ENCODE measurements at places on chromosomes 16 and 17.

GRCh38 chr17:72850410-72851118, 241.9 kb downstream of the SLC39A11 start:
- DNase-seq: no peak

DNA sequence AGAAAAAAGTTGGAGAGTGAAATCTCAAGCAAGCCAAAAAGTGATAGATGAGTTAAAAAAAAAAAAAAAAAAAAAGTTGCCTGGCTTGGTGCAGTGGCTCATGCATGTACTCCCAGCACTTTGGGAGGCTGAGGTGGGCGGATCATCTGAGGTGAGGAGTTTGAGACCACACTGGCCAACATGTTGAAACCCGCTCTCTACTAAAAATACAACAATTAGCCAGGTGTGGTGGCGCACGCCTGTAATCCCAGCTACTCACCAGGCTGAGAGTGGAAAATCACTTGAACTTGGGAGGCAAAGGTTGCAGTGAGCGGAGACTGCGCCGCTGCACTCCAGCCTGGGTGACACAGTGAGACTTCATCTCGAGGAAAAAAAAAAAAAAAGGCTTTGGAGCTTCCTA, 668.8 kb downstream of the WWOX start:
- DNase-seq: no peak

DNA sequence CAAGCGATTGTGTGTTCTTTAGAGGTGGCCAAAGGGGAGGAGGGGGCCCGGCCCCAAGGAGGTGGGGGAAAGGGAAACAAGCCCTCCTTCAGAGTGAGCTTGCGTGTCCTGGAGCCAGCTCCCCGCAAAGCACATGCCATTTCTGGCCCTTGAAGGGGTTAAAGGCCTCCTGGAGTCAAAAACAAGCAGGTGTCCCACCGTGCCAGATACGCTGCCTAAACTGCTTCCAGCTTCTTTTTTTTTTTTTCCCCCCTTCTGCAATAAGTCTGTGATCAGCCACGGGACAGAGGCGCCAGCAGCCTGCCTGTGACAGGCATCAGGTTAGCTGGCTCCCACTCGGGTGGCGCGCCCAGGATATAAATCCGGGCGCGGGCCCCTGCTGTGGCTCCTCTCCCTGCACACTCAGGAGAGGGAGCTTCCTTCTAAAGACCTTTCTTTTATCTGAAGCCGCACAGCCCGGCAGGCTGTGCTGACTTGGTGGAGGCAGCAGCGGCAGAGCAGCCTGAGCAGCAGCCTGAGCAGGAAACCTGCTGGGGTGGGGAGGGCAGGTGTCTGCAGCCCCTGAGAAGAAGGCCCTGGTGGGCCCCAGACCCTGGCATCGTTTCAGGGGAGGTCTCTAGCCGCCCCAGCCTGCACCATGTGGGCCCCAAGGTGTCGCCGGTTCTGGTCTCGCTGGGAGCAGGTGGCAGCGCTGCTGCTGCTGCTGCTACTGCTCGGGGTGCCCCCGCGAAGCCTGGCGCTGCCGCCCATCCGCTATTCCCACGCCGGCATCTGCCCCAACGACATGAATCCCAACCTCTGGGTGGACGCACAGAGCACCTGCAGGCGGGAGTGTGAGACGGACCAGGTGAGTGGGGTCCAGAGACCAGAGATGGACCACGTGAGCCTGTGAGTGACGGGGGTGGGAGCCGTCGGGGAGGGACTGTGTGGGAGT, at the start of gene WFIKKN2:
Gene WFIKKN2, plus strand, starts transcription at position 286 of the 934 bp plus-strand sequence. Its CDS starts 352 bp downstream, at position 638.
- no peak for DNase-seq

GRCh38 chr16:17375461-17376304, 95.1 kb downstream of the XYLT1 start:
- DNase-seq: peak; percentile 61

GRCh38 chr17:65727246-65727645, 165.8 kb upstream of the AXIN2 start:
- no peak for DNase-seq

GRCh38 chr17:48620461-48621139, 5.5 kb upstream of the HOXB8 start:
- no peak for DNase-seq

DNA sequence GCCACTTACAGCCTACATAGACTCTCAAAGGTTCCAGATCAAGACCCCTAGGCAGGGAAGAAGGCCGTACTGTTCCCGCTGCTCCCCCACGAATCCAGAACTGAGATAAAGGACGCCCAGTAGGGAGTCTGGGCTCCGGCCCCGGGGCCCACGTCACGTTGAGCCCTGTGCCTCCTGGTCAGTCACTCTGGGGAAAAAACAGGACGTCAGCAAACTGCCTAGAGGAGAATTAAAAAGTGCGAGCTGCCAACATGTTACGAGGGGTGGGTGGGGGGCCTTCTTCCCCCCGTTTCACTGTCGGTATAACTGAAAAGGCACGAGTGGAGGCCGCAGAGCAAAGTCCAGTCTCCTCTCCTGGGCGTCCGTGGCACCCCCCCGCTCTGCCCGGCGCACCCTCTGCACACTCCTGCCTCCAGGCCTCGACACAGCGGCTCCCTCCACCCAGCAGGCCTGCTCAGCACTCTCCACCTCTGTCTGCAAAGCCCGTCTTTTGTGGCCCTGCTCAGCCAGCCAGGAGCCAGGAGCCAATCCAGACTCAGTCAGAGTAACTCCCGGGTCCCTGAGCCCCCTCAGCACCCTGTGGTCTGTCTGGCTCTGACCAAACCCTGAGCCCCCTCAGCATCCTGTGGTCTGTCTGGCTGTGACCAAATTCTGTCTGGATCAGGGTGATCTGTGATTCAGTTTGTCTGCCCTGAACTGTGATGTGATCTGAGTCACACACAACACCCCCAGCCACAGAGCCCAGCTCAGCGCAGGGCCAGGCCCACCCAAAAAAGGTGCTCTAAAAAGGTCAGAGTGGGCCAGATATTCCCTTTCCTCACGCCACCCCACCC, 6.2 kb downstream of the ITGAE start:
- DNase-seq: no peak

GRCh38 chr16:8571061-8571596, 19.2 kb downstream of the TMEM114 start:
- no peak for DNase-seq

- peak; percentile 66 for DNase-seq
Measured at GRCh38 chr16:85330694-85331188, 218.5 kb upstream of the CIBAR2 start.

All from CD4-positive, alpha-beta T cell (primary cell).